ENCODE measurements at places on chromosomes 1 and 21. TPM values are rescaled to one million over a fixed set of nuclear protein-coding genes. Genes with fewer than 3 reads are reported as not detected.

- DNase-seq, result no peak
Observed at GRCh38 chr1:21037091-21037490, 139.6 kb downstream of the EIF4G3 start.

DNA sequence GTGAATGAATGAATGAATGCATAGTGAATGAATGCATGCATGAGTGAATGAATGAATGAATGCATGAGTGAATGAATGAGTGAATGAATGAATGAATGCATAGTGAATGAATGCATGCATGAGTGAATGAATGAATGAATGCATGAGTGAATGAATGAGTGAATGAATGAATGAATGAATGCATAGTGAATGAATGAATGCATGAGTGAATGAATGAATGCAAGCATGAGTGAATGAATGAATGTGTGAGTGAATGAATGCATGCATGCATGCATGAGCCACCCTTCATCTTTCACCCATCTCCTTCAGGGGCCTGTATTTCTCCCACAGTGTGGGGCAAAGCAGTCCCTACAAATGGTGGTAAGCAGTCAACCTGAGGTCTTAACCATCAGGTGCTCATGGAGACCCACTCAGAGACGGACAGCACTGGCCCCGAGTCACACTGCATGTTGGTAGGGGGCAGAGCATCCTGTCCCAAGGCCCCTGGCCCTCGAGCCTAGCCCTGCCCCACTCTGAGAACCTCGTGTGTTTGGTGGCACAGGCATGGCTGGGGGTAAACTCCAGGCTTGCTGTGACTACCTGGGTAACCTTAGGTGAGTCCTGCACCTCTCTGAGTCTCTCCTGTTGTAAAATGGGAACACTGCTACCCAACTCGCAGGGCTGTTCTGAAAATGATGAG is 28.0 kb upstream of the PAX7 start:
- no peak for DNase-seq

DNA sequence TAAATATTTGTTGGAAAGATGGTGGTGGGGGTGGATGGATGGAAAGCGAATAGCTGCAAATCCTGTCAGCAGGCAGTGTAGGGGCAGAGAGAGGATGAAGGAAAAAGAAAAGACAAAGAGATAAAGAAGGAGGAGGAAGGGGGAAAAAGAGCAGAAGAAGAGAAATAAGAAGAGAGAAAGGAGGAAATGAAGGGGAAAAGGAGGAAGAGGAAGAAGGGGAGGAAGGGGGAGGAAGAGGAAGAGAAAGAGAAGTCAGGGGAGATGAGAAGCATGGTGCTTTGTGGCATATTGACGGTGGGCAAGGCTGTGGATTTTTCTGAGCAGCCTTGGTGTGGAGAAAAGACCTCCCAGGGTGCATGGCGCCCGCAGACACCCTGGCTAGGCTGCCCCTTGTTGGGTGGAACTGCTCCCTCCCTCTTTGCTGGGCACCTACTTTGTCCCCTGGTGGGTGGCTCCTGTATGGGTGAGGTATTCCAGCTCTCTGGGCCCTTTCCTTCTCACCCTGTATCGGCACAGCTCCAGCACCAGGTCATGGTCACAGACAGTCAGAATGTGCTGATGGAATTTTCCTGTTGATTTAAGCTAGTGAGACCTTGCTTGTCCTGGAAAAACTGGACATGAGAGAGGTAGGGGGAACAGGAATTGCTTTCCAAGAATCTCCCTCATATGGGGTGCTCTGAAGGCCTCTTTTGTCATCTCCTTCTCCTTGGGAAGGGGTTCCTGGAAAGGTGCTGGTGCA is 45.7 kb upstream of the TLR5 start:
- no peak for DNase-seq

- no peak for DNase-seq
Observed at GRCh38 chr1:151251656-151252470, 2.7 kb upstream of the PSMD4 start.

Gene TRIM67
- not detected for total RNA-seq

Gene TLCD4
- 0.22 TPM for total RNA-seq

Gene KIAA1614
- 0.38 TPM for total RNA-seq

Gene RGS8
- not detected for total RNA-seq

Gene SPATA46
- total RNA-seq, result not detected

Gene ABCA4
- not detected for total RNA-seq

Gene IVL
- total RNA-seq, result not detected

Gene KCNA3
- 20.0 TPM for total RNA-seq

All from activated B cell treated with CpG ODN at 0.5 μM for 24 hours (primary cell).